ENCODE measurements at places on chromosomes 2 and 18. TPM values are rescaled to one million over a fixed set of nuclear protein-coding genes. Genes with fewer than 3 reads are reported as not detected.

GRCh38 chr18:26792661-26793060 is 72.8 kb downstream of the AQP4 start:
- no peak for DNase-seq

DNA sequence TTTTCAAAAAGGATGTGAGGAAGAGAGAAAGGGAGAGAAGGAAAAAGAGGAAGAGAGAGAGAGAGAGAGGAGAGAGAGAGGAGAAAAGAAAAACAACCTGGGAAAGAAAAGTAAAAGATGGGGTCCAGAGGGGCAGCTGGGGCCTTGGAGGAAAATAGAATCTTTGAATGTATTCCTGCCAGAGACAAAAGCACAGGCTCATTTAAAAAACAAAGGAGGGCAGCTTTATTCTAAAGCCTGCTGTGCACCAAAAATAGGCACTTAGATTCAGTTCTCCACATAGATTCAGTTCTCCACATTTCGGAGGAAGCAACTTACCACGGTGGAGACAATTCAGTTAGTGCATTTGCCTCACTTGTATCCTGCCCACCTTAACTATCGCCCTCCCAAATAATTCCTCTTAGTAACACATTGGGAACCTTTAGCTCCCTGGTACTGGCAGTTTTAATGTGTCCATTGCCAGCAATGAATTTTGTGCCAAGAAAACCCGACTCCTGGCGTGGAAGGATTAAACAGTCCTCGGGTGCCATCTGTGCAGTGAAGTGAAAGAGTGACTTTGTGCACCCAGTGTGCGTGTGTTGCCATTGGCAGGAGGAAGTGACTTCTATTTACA is 71.3 kb downstream of the DPP4 start:
- no peak for DNase-seq

C2orf80 gene
- total RNA-seq, result not detected

DNA sequence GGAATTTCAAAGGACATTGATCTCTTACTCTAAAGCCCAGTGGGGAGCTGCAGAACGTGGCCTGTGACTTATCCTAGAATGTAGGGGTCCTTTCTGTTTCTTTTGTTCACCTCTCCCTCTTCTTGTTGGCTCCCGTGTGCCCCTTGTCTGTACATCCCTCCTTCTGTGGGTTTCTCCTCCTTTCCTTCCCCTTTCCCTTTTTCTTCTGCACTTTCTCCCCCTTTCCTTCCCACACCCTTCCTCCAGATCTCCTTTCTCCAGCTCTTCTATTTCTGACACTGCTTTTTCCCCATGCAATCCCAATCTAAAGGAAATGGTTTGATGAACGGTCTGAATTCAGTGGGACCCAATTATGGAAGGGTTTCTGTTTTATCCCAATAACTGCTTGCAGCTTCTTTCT is 35.5 kb upstream of the MAPRE3 start:
- DNase-seq, result no peak

Data from kidney (tissue), 22 donors.